ENCODE measurements at places on chromosomes 3 and 15.

DNA sequence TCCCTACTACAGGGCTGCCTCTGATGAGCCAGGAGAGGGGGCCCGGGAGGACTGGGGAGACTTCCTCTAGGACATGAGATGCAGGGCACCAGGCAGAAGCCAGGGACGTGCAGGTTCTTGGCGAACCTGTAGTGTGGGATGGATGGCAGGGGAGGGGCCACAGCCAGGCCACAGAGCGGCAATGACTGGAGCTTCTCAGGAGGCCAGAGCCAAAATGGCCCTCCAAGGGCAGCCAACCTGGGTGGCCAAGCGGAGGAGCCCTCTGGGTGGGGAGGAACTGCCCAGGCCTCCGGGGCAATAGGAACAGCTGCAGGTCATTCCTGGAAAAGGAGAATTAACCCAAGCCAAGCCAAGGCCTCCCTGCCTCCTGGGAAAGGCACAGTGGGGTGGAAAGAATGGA, 224.5 kb downstream of the XXYLT1 start:
- no peak for DNase-seq

GRCh38 chr3:184513276-184514170, 48.1 kb upstream of the EPHB3 start:
- DNase-seq = peak; percentile 90

DNA sequence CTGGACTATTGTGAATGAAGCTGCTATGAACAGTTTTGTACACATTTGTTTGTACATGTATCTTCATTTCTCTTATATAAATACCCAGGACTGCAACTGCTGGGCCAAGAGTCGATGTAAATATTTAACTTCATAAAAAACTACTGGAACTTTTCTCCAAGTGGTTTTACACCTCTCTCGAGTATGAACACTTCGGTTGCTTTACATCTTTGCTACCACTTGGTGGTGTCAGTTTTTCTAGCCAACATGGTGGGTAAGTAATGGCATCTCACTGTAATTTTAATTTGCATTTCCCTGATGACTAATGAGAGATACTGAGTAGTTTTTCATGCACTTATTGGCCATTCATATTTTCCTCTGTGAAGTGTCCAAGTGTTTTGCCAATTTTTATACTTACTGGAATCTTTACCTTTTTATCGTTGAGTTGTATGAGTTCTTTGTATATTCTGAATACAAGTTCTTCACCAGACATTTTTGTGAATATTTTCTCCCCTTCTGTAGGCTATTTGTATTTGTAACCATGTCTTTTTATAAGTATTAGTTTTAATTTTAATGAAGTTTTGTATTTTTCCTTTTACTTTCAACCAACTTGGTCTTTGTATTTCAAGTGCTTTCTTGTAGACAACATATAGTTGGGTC, 44.4 kb downstream of the PCOLCE2 start:
- DNase-seq = no peak

DNA sequence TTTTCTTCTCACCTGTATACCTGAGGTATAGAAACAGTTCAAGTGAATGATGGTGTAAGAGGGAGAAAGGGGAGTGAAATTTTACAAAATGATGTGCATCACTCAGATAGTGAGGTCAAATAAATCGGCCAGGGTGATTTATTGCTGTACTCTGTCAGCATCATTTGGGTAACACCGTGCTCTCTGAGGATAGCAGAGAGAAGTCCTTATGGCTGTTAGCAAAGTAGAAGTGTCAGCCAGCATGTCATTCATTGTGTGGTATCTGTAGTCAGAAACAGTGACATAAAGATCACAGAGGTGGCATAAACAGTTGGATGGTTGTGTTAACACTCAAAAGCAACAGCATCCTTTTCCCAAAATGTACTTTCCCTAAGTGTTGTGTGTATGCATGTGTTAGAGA, 53.4 kb downstream of the PSMD6 start:
- DNase-seq = no peak

Data from H54 (cell line).